SHP77 treated with DMSO at 0.1 percent for 48 hours (cell line): ENCODE measurements at places on chromosomes 2 and 18.

DNA sequence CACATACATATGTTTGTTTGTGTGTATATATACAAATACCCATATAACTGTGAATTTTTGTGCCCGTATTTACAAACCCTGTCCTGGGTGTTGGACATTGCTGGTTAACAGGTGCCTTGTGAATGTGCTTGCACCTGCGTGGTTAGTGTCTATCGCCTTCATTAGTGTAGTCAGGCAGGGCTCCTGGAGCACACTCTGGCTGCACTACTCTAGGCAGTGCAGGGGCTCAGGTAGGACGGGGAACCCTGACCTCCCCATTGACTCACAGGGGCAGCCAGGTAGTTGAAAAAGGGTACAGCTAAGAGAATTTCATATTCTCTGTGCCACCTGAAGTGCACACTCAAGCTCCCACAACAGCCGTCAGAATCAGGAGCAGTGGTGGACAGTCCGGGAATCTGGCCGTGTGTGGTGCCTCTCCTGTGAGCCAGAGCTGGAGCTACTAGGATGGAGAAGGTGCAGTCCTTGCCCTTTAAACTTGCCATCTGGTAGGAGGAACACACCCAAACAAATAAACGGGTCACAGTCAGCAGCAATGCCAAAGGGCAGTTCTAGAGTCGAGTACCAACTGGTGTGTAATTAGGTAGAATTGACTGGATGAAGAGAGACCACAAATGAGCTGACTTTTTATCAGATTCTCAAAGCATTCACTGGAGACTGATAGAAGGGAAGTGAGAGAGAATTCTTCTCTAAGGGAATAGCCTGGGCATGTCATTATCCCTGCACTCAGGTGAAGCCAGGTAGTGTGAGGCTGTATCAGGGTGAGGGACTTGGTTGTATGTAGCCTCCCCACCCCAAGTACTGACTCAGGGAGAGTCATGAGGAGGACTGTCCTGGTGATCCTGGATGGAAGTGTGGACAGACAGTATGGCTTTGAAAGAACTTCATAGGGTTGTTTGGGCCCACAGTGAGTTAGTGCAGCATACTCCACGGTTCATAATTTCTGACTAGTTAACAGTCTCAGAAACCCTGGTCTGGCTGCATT lies 44.1 kb downstream of the FARP2 start:
- DNase-seq: no peak

DNA sequence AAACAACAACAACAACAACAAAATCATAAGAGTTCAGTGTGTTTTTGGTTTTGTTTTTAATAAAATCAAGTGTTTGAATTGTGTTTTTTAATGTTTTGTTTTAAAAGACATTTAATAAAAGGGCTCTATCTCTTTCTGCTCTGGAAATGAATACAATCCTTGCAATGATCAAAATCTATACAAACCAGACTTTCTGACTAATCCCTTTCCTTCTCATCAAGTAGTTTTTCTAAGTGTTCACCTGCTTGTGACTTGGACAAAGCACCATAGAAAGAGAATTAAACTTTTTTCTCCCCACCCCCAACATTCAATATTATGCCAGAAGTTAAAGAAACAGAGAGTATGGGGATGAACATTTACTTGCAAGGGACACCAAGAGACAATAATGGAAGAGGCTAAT lies 61.4 kb downstream of the KCTD18 start:
- DNase-seq: no peak

GRCh38 chr2:32932825-32933755 lies 13.7 kb upstream of the LTBP1 start:
- no peak for DNase-seq

GRCh38 chr2:240832921-240833494 lies 13.0 kb upstream of the KIF1A start:
- DNase-seq: no peak

- DNase-seq: no peak
Observed at GRCh38 chr2:236204953-236205352, 36.8 kb upstream of the GBX2 start.

- no peak for DNase-seq
Observed at GRCh38 chr18:13566941-13567746, 159.2 kb downstream of the FAM210A start.

DNA sequence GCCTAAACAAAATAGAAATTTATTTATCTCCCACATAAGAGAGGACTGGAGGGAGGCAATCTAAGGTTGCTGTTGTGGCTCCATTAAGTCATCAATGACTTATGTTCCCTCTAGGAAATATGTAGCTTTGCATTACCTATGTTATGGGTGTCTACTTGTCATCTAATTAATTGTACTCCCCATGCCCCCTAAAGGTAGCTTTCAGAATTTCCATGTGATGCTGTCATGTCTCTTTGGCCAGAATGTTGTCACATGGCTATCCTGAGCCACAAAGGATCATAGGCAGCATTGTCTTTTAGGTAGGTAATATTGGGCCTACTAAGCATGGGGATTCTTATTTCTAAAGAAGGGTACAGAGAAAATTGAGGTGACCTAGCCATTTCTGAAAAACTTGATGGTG lies 935.6 kb upstream of the FANCL start:
- peak; percentile 27 for DNase-seq

- DNase-seq: no peak
Observed at GRCh38 chr2:1940679-1941078, 196.4 kb upstream of the PXDN start.

- DNase-seq: no peak
Observed at GRCh38 chr18:35494251-35495220, 3.2 kb downstream of the INO80C start.

DNA sequence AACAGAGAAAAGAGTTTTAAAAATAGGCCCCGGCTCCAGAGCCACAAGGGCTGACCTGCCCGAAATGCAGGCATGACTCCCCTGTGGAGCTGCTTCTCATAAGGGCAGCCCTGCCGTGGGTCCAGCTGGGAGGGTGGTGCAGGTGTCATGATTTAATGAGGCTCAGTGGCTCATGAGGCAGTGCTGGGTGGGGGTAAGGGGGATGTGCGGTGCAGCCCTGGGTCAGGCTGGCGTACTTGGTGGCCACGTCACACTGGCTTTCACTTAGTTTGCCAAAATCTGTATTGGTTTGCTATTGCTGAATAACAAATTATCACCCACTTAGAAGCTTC lies 33.6 kb downstream of the HJURP start:
- no peak for DNase-seq

DNA sequence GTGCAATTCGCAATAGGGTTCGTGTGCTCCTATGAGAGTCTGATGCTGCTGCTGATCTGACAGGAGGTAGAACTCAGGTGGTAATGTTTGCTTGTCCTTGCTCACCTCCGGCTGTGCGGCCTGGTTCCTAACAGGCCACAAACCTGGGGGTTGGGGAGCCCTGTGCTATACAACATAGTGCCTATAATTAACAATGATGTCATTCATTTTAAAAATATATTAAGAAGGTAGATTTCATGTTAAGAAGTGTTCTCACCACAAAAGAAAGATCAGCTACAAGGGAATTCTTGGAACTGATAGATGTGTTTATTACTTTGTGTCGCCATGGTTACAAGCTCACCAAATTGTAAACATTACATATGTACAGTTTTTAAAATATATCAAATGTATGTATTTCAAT lies 200.5 kb downstream of the GRB14 start:
- no peak for DNase-seq

- no peak for DNase-seq
Observed at GRCh38 chr2:85753035-85753524, 711 bp upstream of the ATOH8 start.

GRCh38 chr2:56117764-56118163 lies 66.0 kb upstream of the CCDC85A start:
- no peak for DNase-seq

GRCh38 chr2:232776435-232776834 lies at the start of gene KCNJ13:
KCNJ13 (minus strand) TSS chr2:232776565; CDS start chr2:232771362, 5,203 bp downstream.
- no peak for DNase-seq

DNA sequence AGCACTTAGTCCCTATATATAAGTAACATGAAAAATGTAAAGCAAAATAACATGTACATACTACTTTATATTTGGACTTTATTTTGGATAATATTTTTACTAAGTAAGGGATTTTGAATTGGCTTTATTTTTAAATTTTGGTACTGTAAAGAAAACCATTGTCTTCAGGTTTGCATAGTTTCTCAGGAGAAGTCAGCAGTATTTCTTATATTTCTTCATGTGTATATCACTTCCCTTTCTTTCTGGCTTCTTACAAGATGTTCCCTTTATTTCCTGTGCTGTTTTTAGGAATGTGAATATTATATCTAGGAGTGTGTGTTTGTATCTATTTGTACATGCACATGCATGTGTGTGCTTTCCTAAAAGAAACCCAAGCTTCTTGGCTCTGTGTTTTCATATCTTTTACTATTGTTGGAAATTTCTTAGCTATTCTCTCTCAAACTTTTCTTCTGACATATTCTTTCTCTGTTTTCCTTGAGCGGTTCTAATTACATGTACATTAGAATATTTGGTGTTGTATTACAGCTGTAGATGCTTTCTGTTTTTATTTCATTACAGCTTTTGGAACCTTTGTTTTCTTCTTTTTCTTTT lies 1549.7 kb upstream of the ACVR2A start:
- DNase-seq: no peak

- DNase-seq: no peak
Observed at GRCh38 chr2:182618672-182619079, 97.4 kb upstream of the DNAJC10 start.

- DNase-seq: no peak
Observed at GRCh38 chr18:77101410-77102258, 30.9 kb downstream of the MBP start.

GRCh38 chr2:28035163-28035690 lies 144.7 kb downstream of the BABAM2 start:
- no peak for DNase-seq

DNA sequence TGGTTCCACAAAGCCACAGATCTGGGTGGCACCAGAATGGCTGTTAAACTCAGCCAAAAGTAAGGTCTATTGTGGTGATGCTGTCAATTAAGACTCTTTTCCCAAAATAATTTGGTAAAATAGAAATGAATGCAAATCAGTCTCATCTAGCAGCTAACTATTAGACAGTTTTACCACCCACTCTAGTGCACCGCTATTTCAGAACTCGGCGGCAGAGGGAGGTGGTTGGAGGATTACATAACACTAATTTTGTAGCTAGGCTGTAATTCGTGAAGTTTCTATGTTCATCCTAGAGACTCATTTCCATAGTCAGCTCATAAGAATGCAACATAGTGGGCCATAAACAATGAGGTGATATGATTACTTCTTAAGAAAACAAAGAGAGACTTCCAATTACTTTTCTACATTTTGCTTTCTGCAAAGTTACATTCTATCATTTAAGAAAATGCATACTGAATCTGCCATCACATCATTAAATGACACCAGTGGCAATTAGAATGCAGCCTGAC lies 413.8 kb downstream of the FBXO15 start:
- no peak for DNase-seq

GRCh38 chr2:65267008-65267407 lies 39.4 kb downstream of the ACTR2 start:
- DNase-seq: no peak

- DNase-seq: no peak
Observed at GRCh38 chr2:199994371-199994770, 39.0 kb downstream of the MAIP1 start.
